NCI-H1092 (cell line): ENCODE measurements at places on chromosomes 16 and 17.
A peak's percentile ranks its signal among the peaks of the same experiment; 100 is the strongest.

DNA sequence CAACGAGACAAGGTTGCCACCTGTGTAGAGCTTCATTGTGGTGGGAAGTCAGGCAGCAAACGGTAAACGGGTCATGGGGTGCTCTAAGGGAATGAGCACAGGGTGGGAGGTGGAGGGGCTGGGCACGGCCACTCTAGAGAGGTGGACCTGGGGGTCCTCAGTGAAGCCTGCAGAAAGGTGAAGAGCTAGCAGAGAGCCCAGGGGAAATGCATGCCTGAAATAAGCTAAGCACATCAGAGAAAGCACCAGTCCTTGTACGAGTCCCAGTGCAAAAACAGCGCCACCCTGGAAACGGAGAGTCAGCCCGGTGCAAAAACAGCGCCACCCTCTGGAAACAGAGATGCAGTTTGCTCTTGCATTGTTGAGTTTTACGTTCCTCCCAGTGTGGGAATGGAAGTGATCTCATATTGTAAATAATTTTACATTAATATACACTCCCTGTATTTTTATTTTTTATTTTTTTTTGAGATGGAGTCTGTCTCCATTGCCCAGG, 65.0 kb downstream of the TBC1D16 start:
- peak; percentile 10 for DNase-seq

DNA sequence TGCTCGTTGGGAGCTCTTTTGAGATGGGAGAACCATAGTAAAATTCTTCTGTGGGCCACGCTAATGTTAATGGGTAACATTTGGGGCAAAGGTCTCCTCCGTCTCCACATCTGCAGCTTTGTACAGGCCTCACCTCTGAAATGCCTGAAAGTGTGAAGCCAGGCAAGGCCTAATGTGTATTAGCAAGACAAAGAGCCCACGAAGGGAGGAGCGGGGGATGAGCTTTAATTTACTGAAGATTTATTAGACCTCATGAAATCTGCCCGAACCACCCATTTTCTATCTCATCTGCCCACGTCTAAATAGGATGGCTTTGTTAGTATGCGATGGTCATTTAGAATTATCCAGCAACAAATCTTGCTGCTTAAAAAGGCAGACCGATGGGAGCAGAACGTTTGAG, 408.9 kb downstream of the PMP22 start:
- no peak for DNase-seq

GRCh38 chr16:31413943-31414342, 14.2 kb downstream of the COX6A2 start:
- no peak for DNase-seq

- no peak for DNase-seq
Measured at GRCh38 chr17:31509095-31509804, 117.8 kb downstream of the RAB11FIP4 start.

DNA sequence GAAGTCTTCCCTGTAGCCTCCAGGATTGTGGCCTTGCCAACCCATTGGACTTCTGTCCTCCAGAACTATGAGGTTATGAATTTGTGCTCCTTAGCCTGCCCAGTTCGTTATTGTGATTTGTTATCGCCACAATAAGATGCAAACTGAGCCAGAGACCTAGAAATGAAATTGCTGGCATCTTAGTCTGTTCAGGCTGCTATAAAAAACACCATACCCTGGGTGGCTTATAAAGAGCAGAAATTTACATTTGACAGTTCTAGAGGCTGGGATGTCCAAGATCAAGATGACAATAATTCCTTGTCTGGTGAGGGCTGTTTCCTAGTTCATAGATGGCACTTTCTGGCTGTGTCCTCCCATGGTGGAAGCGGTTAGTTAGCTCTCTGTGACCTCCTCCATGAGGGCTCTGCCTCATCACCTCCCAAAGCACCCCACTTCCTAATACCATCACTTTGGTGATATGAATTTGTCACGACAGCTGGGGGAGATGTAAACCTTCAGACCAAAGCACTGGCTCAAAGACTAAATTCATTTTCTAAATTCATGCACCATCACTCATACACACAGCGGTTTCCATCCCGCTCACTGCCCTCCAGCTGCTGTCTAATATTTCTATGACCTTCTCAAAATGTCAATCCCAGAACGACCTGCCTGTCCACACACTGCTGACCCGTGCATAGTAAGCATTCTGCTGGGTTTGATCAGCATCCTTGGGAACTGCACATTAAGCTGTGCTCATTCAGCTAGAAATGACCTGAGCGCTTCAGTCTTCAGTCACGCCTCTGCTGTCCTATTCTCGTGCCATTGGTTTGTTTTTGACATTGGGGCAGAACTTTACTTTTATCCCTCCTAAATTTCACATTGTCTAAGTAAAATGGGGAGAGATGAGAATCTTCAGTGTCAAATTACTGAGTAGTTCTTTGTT, 36.6 kb downstream of the GINS3 start:
- no peak for DNase-seq

- no peak for DNase-seq
Measured at GRCh38 chr16:10989559-10989958, 45.2 kb downstream of the CLEC16A start.

DNA sequence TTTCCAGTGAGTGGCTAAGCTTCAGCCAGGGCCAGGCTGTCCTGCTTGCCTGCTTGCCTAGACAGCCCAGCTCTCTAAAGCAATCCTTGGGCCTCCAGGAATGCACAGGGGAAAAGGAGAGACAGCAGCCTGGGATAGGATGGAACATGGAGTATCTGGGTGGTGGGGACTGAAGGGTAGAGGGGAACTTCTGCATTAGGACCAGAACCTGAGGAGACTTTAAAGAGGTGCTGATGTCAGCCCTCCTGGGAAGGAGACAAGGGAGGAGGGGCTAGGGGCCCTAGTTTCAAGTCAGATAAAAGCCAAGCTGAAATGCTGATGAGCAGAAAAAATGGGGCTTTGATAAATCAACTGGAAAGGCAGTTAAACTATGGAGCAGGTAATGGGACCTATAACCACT, 1.8 kb downstream of the HOXB7 start:
- DNase-seq, result no peak

DNA sequence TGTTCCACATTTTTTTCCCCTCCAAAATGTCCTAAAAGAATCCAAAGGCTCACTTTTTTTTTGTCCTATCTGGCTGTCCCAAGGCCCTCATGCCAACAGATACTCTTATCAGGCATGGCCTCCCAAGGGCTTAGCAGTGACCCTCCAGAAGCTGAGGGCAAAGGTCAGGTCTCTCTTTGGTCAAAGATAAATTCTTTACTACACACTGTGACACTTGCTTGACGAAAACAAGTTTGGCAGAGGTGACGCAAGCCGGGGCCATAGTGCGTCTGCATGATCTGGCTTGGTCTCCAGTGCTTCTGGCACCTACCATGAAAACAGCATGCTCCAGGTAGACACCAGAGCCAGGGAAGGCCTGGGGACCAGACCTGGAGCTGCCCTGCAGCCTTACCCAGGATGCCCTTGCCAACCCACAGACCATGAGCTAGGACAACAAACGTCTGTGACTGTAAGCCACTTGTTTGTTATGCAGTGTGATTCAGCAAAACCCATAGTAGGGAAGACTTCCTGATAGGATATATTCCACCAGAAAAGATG, 48.5 kb upstream of the IRF8 start:
- DNase-seq, result no peak

DNA sequence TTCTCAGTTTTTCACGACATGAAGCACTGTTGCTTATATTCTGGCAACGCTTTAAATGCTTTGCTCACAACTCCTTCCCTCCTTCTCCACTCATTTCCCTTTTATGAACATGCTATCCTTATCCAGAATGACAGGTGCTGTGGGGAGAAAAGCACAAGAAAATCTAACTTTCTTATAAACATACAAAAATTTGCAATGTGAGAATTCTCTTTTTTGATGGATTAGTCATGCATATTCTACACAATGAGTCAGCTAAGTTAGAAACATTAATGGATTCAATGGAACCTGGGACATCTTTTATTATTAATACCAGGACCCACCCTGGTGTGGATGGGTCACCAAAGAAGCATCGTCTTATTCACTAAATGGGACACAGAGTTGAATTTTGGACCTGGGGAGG, 234.6 kb upstream of the CDH5 start:
- no peak for DNase-seq

- no peak for DNase-seq
Measured at GRCh38 chr16:72094266-72094610, 591 bp downstream of the DHX38 start.

- no peak for DNase-seq
Measured at GRCh38 chr16:59259950-59260319, 525.8 kb upstream of the GOT2 start.

- DNase-seq, result no peak
Measured at GRCh38 chr17:57107498-57108101, 22.6 kb downstream of the AKAP1 start.

DNA sequence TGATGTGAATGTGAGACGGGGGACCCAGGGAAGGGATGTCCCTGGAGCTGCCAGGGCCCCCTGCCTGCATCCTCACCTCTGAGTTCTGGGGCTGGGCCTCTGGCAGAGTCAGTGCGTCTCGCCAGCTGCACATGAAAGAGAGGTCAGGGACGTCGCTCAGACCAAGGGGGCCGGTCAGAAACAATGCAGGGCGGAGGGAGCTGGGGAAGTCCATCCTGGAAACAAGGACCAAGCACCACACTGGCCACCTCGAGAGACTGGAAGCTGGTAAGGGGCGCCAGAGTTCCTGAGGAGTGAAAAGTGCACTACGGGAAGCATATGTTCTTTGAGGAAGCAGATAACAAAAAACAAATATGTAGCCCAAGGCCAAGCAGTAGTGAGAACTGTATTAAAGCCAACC, 2.1 kb downstream of the TAF1C start:
- DNase-seq, result no peak

GRCh38 chr16:83972256-83973008, 4.4 kb downstream of the NECAB2 start:
- DNase-seq, result no peak

DNA sequence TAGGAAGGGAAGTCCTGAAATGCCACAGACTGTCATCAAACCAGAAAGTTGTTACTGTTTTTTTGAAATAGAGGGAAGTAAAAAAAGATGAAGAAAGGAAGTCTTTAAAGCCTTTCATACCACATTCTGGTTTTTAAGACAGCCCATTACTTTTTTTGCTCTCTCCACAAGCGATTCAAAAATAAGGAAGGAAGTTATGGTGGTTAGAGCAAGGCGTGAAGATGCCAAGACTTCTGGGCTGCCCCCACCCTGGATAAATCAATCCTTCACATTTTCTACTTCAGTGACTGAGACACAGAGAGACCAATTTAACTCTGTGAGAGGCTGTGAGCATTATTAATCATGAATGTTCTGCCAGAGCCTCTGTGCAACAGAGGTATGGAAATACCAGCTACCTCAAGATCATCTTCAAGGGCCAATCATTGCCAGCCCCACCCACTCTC, 82.3 kb upstream of the BCAR1 start:
- no peak for DNase-seq

GRCh38 chr17:49821916-49822315, 26.0 kb downstream of the TAC4 start:
- DNase-seq, result no peak

- no peak for DNase-seq
Measured at GRCh38 chr16:1434644-1435592, 4.0 kb downstream of the PERCC1 start.

DNA sequence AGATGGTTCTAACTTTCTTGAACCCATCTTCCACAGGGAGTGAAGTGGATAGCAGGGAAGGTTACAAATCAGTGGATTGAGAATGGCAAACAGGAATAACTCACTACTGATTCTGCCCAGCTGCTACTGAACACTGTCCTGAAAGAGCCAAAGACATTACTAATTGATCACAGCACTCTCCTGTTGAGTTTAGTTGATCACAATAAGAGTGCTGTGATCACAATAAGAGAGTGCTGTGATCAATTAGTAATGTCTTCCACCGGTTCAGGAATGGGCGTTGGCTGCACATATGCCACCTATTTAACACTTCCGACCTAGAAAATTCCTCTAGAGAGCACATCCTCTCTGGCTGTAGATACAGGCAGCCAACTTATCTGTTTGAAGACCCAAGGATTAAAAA, 11.4 kb downstream of the CFAP97D1 start:
- no peak for DNase-seq

- DNase-seq, result no peak
Measured at GRCh38 chr17:56309897-56310296, 156.6 kb downstream of the ANKFN1 start.

DNA sequence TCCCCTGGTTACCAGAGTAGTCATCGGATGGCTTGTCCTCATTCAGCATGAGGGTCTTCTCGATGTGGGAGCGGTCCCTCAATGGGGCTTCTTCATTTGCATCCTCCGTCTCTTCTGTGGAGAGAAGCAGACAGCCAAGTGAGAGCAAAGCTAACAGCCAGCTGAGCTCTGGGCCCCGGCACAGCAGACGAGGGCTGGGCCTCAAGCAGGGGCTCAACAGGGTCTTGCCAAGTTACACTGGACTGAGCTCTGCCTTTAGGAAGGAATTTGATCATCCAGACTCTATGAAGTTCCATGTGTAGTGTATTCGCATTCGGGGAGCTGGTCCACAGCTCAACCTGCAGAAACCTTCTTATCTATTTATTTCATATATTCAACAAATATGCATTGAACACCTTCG, 37.4 kb downstream of the SRL start:
- no peak for DNase-seq

DNA sequence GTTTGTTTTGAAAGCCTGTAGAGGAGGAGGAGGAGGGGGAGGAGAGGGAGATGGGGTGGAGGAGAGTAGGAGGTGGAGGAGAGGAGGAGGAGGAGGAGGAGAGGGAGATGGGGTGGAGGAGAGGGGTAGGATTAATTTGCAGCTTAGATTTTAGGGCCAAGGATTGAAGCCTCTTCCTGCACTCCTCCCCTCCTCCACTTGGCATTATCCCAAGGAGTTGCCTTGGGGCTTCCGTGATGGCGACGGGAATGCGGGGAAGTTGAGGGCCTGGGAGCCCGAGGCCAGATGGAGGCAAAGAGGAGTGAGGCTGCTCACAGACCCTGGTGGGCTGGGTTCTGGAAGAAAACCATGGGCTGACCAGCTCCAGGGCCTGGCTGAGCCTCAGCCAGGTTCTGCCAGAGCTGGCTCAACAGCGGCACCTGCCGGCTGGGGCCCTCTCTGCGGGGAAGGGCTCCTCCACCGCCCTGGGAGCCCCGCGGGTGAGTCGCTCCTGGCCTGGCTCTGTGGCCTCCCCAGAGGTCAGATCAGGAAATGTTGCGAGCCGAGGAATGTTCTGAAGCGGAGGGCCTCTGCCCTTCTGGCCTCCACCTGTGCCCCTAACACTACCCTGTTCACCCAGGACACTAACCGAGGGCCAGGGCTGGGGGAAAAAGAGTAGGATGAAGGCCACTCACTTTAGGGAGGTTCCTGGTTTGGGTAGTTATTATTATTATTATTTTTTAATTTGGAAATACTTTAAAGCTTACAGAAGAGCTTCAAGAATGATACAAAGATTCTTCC, 23.9 kb upstream of the FMNL1 start:
- peak; percentile 64 for DNase-seq

- no peak for DNase-seq
Measured at GRCh38 chr16:69762814-69763598, 874 bp downstream of the WWP2 start.
